ENCODE measurements at places on chromosomes 3 and 15. TPM values are rescaled to one million over a fixed set of nuclear protein-coding genes. Genes with fewer than 3 reads are reported as not detected.

DNA sequence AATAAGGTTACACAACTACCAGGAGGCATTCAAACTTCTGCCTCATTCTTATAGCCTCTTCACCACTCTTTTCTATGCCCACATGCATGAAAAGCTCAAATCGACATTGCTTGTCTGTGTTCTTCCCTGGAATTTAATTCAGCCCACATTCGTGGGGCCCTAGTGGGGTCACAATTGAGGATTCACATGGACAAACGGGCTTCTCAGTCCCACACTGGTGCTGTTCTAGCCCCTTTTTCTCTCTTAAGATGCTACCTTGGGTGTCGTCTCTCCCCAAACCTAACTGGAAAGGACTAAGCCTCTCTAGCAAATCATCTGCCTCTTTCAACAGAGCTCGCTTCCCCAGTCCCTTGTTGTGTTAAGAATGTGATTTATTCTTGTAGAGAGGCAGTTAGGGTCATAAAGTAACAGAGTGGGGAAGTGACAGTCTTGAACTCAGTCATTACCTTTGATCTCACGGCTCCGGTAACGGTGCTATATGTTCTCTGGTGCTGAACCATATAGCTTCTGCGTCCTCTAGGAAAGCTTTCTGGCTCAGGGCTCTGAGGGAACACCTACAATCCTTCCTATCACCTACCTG is 4.9 kb downstream of the LPP start:
- no peak for DNase-seq

GRCh38 chr3:194556086-194557056 is 69.6 kb upstream of the ATP13A3 start:
- DNase-seq, result no peak

GRCh38 chr15:74821091-74821789 is 5.2 kb upstream of the CPLX3 start:
- peak; percentile 46 for DNase-seq

DNA sequence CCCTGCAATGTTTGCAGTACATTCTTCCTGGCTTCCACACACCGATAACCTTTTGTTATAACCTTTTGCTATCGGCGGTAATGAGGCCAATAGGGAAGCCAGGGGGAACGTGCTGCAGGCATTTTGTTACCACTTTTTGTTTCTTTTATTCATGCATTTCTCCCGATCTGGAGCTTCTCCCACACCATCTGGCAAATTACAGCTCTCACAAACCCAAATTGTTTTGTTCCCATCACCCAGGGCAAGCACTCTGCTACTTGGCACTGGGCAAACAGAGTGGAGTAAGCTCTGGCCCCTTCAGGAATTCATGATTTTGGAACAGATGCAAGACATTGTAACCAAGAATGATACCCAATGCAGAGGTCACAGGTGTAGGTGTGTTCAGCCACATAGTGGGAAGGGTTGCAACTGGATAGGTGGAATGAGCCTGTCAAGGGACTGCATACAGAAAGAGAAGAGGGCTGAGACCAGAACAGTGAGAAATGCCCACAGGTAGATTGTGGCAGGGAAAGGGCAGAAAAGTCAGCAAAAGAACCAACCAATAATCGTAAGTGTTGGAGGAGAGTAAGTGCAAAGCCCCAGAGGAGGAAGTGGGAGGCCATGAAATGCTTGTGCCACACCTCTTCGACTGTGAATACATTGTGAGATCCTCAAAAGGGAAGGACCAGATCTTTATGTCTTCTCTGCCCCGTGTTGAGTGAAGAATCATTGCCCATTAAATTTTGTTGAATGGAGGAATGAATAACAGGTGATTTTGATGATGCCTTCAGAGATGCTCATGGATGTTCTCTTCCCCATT is 45.8 kb downstream of the PARP15 start:
- no peak for DNase-seq

GRCh38 chr3:189165092-189165612 is 6.6 kb upstream of the TPRG1 start:
- no peak for DNase-seq

DNA sequence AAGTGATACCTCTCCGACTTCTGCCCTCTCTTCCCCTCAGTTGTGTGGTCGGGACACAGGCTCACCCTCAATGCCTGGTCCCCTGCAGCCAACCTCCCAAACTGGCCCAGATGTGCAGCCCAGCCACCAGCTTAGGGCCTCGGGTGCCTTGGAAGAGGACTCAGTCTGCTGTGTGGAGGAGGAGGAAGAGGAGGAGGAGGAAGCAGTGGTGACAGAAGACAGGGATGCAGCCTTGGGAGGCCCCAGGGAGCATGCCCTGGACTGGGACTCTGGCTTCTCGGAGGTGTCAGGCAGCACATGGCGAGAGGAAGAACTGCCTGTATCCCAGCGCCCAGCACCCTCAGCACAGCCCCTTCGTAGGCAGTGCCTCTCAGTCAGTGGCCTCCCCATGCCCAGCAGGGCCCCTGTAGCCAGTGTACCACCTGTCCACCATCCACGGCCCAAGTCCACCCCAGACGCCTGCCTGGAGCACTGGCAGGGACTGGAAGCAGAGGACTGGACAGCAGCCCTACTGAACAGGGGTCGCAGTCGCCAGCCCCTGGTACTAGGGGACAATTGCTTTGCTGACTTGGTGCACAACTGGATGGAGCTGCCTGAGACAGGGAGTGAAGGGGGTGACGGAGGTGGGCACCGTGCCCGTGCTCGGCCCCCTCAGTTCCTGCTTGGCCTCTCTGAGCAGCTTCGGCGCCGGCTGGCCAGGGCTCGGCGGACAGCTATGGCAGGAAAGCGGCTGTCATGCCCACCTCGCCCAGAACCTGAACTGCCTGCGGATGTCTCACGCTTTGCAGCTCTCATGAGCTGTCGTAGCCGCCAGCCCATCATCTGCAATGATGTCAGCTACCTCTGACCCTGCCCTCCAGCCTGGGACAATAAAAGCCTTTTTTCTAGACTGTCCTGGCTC is 1.3 kb downstream of the INKA1 start:
- DNase-seq, result no peak

GRCh38 chr15:94348084-94348483 is 116.7 kb downstream of the MCTP2 start:
- DNase-seq, result no peak

DNA sequence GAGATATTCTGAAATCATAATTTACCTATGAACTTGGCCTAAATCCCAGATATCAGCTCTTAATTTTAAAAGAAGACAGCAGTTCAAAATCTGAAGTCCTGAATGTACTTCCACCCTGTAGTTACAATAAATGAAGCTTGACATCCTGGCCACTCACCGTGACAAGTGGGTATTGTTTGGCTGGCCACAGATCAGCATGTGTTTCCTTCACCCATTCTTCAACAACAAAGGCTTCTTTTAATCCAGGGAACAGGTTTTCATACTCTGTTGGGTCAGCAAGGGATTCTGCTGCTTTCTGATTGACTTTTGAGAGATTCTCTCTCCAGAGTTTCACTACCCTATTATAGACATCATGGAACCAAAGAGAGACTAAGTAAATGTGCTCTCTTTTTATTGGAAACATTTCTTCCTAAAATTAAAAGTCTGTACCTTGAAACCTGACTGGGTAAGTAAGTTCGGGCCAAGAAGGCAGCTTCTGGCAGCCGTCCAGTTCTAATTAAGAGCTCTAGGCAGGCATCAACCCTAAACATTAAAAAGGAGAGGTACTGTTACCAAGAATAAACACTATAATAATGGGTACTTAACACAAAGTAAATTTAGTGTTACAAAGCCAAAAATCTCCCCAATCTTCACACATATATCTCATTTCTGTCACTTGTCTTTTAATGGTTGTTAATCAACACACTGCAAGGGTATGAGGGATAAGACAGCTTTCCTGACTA is 15.2 kb downstream of the MRPS22 start:
- DNase-seq, result no peak

DNA sequence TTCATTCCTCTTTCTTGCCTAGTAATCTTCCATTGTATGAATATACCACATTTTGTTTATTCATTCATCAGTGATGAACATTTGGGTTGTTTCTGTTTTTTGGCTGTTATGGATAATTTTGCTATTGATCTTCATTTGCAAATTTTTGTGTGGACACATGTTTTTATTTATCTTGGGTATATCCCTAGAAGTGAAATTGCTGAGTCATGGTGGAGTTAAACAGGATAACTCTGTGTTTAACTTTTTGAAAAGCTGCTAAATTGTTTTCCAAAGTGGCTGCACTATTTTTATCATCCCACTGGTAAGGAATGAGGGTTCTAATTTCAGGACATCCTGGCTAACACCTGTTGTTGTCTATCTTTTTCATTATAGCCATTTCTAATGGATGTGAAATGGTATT is 74.6 kb upstream of the ARL6 start:
- DNase-seq, result no peak

DNA sequence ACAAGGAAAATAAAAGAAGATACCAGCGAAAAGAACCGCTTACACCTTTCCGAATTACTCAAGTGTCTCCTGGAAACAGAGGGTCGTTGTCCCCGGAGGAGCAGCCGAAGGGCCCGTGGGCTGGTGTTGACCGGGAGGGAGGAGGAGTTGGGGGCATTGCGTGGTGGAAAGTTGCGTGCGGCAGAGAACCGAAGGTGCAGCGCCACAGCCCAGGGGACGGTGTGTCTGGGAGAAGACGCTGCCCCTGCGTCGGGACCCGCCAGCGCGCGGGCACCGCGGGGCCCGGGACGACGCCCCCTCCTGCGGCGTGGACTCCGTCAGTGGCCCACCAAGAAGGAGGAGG is 325 bp downstream of the ALCAM start:
- peak; percentile 49 for DNase-seq

DNA sequence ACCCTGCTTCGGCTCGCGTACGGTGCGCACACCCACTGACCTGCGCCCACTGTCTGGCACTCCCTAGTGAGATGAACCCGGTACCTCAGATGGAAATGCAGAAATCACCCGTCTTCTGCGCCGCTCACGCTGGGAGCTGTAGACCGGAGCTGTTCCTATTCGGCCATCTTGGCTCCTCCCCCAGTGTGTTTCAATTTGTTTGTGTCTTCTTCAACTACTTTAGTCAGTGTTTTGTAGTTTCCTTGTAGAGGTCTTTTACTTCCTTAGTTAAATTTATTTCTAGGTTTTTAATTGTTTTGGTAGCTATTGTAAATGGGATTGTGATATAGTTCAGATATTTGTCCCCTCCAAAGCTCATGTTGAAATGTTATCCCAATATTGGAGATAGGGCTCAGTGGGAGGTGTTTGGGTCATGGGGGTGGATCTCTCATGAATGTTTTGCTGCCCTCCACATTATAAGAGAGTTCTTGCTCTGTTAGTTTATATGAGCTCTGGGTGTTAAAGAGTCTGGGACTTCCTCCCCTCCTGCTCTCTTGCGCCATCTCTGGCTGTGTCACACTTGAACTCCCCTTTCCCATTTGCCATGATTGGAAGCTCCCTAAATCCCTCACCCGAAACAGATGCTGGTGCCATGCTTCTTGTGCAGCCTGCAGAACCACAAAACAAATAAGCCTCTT is 304.4 kb downstream of the DOCK3 start:
- DNase-seq, result peak; percentile 64

- DNase-seq, result no peak
Observed at GRCh38 chr3:122913539-122914100, 113.9 kb downstream of the SEMA5B start.

- no peak for DNase-seq
Observed at GRCh38 chr3:29511701-29512100, 230.8 kb downstream of the RBMS3 start.

DNA sequence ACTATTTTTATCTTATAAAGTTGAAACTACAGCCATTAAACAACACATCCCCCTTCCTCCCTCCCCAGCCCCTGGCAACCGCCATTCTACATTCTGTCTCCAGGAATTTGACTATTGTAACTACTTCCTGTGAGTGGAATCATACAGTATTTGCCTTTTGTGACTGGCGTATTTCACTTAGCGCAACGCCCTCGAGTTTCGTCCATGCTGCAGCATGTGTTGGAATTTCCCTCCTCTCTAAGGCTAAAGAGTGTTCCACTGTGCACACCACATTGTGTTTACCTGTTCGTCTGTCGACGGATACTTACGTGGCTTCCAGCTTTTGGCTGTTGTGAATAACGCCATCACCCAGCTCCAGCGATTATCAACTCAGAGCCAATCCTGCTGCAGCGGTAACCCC is 52.0 kb upstream of the DLG1 start:
- DNase-seq, result no peak

- DNase-seq, result no peak
Observed at GRCh38 chr3:99313485-99313884, 324.9 kb upstream of the COL8A1 start.

- no peak for DNase-seq
Observed at GRCh38 chr3:100159331-100160153, 45.2 kb upstream of the FILIP1L start.

DNA sequence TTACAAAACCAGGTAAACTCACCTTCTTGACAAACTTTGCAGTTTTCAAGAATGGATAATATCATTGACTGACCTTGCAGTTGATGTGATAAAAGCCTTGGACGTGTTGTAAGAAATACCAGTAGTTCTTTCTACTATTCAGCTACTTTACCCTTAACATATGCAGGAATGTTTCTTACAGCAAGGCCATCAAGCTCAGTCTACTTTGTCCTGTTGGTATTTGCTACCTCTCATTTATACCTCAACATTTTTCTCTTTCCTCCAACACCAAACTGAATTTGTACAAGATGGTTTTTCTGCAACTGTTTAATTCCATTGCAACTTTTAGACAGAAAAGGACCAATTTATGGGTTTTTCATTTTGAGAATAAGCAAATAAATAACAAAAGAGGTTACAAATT is 147.4 kb upstream of the BCHE start:
- no peak for DNase-seq

GRCh38 chr3:188433521-188434150 is 279.7 kb downstream of the LPP start:
- no peak for DNase-seq

- no peak for DNase-seq
Observed at GRCh38 chr3:171266034-171266739, 194.0 kb downstream of the TNIK start.

- DNase-seq, result no peak
Observed at GRCh38 chr15:67208396-67208795, 46.1 kb downstream of the AAGAB start.

GRCh38 chr3:39657075-39657474 is 152.3 kb upstream of the MYRIP start:
- DNase-seq, result no peak

- no peak for DNase-seq
Observed at GRCh38 chr15:52858782-52859176, 68.6 kb upstream of the ONECUT1 start.

Gene PIERCE2
- 1.6 TPM for total RNA-seq

Gene FGF7
- total RNA-seq, result 0.11 TPM

Gene MKRN2OS
- not detected for total RNA-seq

Gene FOXB1
- total RNA-seq, result 10.8 TPM

Gene LRTM1
- not detected for total RNA-seq

Gene KLHL40
- total RNA-seq, result not detected

Gene ZNF774
- 2.6 TPM for total RNA-seq

Gene GOLGA6L10
- 5.1 TPM for total RNA-seq

Gene APBA2
- total RNA-seq, result 14.6 TPM

Gene LINGO1
- total RNA-seq, result 60.5 TPM

Gene GUCA1C
- not detected for total RNA-seq
